ENCODE measurements at places on chromosomes 3 and 15.

- DNase-seq = no peak
Observed at GRCh38 chr3:62073038-62073437, 300.3 kb downstream of the FEZF2 start.

- peak; percentile 69 for DNase-seq
Observed at GRCh38 chr3:5479229-5479799, 291.8 kb downstream of the EDEM1 start.

DNA sequence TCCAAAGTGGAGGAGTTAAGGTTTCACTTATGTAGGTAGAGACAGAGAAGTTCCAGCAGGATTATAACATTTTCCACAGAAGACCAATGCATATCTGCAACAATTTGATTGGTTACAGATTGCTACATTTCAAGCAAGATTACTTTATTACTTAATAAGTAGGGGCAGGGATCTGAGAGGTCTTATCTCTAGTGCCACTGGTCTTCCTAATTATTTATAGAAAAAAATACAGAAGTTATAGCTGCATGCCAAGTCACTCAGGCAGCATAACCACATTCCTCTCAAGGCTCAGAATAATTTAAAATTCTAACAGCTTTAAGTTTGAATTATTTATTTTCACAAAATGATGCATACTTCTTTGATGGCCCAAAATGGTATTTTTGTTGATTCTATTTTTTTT lies 30.5 kb downstream of the RAD54L2 start:
- DNase-seq = peak; percentile 47

DNA sequence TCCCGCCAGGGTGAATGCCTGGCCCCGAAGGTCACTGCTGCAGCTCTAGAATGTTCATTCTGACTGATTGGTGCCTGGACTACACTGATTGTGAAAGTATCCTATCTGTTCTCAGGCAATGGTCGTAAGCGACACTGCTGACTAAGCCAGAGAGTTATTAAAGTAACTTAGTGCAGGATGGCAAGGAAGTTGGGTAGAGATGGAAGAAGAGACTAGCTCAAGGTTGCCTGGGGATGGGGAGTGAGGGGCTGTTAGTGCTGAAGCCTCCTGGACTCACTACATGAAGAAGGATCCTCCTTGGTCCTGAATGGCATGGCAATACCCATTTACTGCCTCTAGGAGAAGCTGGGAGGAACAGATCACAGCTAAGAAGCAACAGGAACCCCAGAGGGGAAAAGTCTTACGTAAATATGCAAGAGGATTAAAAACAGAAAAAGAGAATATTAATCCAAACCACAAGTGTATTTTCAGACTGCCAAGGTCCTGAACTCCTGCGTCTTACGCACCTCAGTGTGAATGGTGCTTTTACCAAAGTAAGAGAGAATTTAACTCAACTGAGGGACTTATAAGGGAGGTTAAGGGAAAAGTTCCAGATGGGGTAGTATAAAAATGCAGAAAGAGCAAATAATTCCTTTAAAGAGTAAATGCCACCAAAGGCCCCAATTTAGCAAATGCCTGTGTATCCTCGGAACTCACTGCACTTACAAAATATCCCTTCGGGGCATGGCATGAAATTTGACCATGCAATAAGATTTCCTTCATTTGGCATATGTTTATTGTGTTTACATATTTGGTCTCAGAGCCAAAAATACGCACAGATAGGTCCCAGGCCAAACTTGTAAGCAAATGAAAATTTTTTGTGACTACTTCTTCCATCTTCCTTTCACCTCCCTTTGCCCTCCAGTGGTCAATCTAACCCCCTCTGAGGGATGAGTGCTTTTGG lies 64.0 kb upstream of the DGKG start:
- no peak for DNase-seq

- peak; percentile 56 for DNase-seq
Observed at GRCh38 chr3:72665701-72666446, 182.4 kb downstream of the SHQ1 start.

DNA sequence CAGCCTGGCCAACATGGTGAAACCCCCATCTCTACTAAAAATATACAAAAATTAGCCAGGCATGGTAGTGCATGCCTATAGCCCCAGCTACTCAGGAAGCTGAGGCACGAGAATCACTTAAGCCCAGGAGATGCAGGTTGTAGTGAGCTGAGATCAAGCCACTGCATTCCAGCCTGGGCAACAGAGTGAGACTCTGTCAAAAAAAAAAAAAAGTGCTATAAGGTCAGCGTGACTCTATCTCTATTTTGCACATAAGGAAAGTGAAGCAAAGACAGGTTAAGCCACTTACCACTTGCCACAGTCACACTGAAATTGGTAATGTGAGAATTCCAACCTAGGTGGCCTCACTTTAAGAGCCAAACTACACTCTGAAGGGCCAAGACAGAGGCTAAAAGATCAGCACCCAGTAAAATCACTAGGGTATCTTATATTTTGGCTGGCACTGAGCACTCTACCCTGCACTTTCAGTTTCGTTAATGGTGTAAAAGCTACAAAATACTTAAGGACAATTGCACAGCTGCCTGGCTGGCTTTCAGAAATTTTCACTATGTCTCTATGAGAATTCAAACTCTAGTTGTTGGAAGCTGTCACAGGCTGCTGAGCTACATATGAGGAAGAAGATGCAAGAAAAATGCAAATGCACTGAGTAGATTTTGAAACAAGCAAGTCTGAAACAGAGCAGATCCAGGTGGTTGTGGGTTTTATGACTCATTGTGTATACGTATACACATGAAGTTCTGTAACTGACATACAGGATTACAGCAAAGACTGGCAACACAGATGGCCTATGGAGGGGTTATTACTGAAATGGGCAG lies 32.7 kb downstream of the TRANK1 start:
- DNase-seq = peak; percentile 70

DNA sequence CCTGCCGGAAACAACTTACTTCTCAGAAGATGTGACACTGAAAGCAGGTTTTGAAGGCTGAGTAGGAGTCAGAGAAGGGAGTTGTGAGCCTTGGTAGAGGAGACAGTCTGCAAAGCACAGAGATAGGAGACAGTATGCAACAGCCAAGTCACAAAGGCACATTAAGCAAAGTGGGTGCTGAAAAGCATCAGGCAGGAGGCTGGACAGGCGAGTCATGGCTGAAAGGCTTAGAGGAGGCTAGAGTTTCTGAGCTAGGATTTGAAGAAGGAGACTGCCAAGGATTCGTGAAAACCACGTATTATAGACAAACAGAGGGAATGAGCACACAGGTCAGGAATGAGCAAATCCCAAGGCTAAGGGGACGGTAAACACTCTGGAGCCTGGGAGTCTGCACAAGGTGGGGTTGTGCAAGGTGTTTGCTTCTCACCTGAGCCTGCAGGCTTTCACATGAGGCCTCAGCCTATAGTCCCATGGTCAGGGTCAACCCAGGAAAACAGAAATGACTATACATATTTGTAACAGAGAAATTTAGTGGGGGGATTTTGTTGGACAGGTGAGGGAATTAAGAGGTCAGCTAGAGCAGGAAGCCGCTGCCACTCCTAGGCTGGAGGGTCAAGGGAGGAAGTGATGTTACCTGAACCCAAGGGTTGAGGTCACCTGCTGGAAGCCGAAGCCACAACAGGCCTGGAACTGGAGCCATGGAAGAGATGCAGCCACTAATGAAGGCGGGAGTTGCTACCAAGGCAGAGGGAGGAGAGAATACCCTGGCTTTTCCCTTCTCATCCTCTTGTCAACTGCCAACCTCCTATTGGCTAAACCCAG lies 23.1 kb upstream of the TRIM71 start:
- no peak for DNase-seq

DNA sequence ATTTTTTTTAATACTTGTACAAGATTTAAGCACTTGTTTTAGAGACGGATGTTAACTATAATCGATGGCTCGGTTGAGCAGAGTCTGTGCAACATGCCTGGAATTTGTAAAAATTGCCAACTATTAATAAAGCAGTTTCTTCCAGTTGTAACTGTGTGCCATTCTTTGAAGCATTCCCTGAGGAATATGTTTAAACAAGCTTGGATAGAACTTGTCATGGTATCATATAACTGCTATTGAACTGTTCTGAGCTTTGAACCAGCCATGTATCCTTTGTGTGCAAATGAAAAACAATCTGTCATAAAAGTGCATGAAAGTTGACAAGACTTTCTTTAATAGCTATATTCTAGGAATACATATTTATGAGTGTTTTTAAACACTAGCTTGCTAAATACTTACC lies 45.8 kb upstream of the UBE2E2 start:
- DNase-seq = no peak

DNA sequence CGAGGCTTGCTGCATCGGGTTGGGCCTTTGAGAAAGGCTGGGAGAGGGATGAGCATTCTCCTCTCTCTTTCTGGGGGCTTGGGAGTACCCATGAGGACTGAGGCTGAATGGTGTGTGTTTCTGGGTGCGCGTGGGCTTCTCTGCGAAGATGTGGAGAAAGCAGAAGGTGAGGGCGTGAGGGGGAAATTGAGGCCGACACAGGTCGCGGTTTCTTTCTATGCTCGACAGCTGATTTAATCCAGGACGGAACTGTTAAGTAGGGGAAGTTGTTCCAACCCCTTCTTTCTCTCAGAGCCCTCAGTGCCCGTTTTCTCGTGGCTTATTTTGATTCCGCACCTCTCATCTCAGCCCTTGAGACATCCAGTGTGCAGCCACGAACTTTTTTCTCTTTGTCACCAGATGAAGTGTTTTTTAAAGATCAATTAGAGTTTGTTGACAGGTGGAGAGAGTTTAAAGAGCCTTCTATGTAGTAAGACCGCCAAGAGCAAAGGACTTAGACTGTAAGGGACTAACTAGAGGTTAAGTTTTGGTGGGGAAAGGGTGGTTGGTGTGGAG lies 711 bp downstream of the STARD9 start:
- DNase-seq = no peak

DNA sequence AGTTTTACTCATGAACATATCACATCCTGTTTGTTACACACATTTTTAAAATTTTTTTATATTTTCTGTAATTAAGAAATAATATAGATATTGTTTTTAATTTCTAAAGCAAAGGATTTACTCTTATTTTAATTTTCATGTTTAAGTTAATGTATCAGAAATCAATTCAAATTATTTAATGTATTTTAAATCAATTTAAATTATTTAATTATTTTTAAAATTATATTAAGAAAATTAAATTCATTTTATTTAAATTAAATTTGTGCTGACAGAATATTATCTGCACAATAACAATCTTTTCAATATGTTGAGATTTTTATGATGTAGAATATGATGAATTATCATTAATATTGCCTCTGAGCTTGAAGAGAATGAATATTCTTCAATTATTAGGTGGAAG lies 681.2 kb upstream of the ALCAM start:
- no peak for DNase-seq

GRCh38 chr3:14474363-14475081 lies 65.6 kb downstream of the GRIP2 start:
- no peak for DNase-seq

GRCh38 chr3:42288385-42288784 lies 22.4 kb upstream of the CCK start:
- no peak for DNase-seq

DNA sequence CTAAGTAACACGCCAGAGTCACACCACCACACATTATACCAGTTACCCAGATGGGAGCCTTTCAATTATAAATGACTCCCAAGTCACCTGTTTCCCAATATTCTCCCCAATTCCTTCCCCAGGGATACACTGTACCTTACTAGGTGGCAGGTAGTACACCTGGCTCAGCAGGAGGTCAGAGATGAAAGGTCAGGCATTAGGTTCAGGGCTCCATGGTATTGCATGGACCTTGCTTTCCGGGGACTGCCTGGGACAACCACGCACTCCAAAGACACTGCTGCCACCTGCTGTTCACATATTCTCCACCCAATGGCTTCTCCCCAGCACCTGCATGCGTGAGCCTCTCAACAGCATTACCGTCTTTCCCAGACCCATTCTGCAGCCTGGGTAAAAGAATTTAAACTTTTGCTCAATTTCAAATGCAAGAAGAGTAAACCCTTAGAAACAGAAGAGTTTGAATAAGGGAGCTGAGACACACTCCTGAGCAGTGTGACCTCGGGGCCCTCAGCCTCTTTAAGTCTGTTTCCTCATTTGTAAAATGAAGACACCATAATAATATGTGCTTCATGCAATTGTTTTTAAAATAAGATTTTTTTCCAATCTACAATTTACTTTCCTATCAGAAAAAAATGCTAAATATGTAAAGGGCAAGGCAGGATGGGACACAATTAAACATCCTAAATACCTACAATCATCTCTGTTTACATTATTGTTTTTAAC lies 28.0 kb upstream of the LACTB start:
- peak; percentile 86 for DNase-seq

- no peak for DNase-seq
Observed at GRCh38 chr3:10392244-10392643, 71.3 kb upstream of the SEC13 start.

GRCh38 chr15:67064607-67065530 lies 533 bp upstream of the SMAD3 start:
- DNase-seq = no peak

GRCh38 chr15:90789462-90789861 lies 72.3 kb downstream of the BLM start:
- DNase-seq = no peak

GRCh38 chr3:130517602-130518001 lies 625 bp downstream of the COL6A6 start:
- DNase-seq = no peak

- no peak for DNase-seq
Observed at GRCh38 chr3:34381243-34381642, 582.8 kb downstream of the PDCD6IP start.

DNA sequence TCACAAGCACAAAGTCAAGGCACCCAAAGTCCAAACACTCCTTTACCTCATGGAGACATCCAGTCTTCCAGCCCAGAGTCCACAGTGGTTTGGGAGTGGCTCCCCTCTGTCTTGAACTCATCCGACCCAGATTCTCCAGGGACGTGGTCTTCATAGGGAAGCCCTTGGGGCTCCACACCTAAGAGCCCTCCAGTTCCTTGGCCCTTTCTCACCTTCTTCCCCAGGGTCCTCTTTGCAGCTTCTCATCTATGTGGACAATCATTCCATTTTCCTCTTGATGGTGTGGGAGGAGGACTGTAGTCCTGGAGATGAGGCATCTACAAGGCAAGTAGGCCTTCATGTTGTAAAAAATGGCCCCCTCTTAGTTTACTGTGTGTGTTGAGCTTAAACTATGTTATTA lies 87.3 kb upstream of the RNF7 start:
- DNase-seq = no peak

- no peak for DNase-seq
Observed at GRCh38 chr15:75456710-75457109, 5.2 kb upstream of the SIN3A start.
